ENCODE measurements at places on chromosomes 7 and 10.

- no peak for DNase-seq
These were observed 10.1 kb downstream of the LANCL2 start for GRCh38 chr7:55375237-55375636.

DNA sequence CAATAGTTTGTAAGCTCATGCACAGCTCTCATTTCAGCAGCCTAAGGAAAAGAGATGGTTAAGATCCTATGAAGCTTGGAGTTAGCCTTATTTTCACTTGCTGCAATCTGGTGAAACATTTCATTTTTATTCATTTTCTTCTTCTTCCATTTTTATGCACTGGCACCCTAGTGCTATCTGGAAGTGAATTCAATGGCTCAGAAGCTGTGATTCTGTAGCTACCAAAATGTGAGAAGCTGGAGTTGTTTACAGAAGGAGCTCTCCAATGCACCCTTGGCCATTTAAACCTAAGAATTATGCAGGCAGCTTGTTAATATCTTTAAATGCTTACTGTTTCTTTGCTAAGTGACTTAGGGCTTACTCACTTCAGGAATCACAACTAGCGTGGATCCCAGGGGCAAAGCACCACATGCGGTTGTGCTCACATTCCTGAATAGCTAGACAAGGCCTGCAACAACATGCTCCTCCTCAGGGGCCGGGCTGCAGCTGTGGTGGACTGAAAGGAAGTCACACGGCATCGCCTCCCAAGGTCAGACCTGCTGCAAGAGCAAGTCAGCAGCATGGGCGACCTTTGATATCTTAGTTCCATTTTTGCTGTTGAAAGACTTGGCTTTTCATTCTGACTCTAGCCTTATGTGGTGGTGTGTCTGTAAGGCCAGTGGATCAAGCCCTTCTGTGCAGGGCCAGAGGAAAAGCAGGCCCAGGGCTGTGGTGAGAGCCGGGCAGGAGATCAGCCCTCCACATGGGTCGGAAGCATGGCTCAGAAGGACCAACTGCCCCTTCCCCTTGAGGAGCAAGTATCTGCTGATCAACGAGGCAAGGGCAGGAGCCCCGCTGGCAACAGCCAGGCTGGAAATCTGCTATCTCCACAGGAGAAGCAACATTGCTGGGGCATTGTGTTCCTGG lies 91.9 kb upstream of the MBL2 start:
- peak; percentile 95 for DNase-seq

- peak; percentile 72 for DNase-seq
These were observed 49.9 kb downstream of the DNAJC1 start for GRCh38 chr10:21953585-21954057.

- no peak for DNase-seq
These were observed 8.2 kb downstream of the GSAP start for GRCh38 chr7:77407906-77408305.

GRCh38 chr7:31271641-31272405 lies 68.7 kb downstream of the NEUROD6 start:
- no peak for DNase-seq

- no peak for DNase-seq
These were observed 355.9 kb upstream of the TMEM229A start for GRCh38 chr7:124388751-124389150.

- peak; percentile 52 for DNase-seq
These were observed 1.4 kb downstream of the MXI1 start for GRCh38 chr10:110208614-110209453.

GRCh38 chr10:62689712-62690111 lies 114.8 kb upstream of the ADO start:
- DNase-seq: no peak

DNA sequence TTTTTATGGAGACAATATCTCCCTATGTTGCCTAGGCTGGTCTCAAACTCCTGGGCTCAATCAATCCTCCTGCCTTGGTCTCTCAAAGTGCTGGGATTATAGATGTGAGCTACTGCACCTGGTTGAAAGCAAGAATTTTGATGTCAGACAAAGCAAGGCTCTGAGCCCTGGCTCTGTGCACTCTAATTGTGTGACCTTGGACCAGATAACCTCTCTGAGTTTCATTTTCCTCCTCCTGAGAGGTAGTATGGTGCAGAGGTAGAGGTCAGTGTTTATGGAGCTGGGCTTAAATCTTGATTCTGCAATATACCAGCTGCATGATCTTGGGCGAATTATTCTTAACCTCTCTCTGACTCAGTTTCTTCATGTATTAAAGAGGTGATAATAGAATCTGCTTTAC lies 31.4 kb upstream of the SLC26A3 start:
- DNase-seq: no peak

GRCh38 chr10:114545071-114545470 lies 113.0 kb downstream of the ABLIM1 start:
- DNase-seq: no peak

DNA sequence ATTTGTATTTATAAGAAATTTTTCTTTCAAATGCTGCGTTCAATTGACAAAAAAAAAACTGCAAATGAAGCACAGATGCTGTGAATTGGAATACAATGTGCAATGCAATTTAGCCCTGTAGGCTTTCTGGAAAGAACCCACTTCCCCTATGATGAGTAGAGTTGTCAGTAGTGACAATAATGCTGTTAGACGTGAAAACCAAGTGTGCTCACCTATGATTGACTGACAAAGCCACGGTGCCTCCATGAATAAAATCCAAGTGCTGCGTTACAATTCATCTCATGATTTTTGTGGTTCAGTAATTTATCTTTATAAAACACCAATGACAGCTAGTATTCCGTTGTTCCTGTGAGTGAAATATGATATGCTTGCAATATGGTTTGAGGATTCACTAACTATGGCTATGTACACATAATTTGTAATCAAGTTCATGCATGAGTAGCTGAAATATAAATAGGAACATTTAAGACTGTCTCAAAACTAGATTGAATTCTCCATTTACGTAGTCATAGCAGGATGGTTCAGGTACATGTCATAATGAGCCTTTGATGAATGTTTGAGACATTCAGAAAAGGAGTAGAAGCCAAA lies 1160.3 kb downstream of the CNTNAP2 start:
- DNase-seq: no peak

DNA sequence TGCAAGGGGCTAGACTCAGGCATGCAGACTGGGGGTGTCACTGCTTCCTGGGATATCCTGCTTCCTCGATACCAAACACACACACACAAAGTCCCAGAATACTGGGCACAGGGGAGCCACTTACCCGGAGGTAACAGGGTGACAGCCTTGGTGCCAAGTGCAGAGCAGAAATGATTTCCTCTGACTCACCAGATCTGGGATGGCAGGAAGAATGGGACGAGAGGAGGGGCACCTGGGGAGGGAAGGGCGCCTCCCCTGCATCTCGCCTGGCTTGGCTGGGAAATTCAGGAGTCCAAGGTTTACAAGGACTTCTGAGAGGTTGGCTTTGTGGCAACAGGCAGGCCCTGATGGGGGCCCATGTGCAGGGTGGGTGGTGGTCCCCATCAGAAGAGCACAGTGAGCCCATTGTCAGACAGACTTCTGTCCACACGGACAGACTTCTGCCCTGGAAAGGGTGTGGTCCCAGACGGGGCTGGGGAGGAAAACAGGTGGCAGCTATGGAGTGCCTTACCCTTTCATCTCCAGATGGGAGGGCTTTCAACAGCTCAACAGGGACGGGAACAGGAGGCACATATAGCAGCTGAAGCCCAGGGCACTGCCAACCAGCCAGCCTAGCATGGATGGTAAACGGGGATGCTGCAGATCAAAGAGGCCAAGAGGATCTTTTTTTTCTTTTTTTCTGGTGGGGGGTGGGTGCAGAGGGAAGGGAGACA lies 9.7 kb upstream of the CCL24 start:
- no peak for DNase-seq

- DNase-seq: no peak
These were observed 17.5 kb downstream of the BCAP29 start for GRCh38 chr7:107597582-107597916.

DNA sequence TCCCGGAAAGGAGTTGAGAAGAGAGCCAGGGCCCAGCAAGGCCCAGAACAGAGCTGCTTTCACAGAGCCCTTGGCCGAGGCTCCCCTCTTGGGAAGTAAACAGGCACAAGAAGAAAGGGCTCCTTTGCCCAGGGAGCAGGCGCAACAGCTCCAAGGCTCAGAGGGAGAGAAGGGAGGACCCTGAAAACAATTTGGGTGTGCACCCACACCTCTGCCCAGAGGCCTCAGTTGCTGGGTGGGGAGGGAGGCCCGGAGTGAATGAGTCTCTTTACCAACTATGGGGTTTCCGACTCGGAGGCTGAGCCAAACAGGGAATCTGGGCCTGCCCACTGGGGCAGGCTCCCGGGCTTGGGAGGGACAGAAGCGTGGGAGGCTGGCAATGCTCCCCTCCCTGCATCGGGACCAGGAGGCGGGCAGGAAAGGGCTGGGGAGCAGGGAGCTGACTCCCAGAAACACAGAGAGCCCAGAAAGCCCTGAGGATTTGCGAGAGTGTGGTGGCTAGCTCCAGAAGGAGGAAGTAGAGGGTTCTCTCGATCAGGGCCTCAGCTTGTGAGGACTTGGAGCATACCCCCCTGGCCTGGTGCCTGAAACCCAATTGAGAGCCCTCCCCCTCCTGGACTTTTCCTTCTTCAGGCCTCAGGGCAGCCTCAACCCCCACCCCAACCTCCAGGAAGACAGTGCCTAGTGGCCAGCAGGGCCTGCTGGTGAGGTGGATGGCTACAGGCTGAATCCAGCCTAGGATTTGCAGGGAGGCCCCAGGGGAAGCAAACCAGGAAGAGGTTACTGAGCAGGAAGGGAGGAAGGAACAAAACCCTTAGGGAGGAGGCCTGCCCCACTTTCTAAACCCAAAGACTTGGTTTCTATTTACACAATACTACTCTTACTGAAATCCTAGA lies 6.2 kb downstream of the C10orf105 start:
- no peak for DNase-seq

GRCh38 chr7:144545330-144545729 lies 141.8 kb upstream of the NOBOX start:
- no peak for DNase-seq

- no peak for DNase-seq
These were observed 648.6 kb downstream of the XPNPEP1 start for GRCh38 chr10:109274681-109275080.

GRCh38 chr10:123655751-123656150 lies 10.4 kb upstream of the GPR26 start:
- DNase-seq: no peak

DNA sequence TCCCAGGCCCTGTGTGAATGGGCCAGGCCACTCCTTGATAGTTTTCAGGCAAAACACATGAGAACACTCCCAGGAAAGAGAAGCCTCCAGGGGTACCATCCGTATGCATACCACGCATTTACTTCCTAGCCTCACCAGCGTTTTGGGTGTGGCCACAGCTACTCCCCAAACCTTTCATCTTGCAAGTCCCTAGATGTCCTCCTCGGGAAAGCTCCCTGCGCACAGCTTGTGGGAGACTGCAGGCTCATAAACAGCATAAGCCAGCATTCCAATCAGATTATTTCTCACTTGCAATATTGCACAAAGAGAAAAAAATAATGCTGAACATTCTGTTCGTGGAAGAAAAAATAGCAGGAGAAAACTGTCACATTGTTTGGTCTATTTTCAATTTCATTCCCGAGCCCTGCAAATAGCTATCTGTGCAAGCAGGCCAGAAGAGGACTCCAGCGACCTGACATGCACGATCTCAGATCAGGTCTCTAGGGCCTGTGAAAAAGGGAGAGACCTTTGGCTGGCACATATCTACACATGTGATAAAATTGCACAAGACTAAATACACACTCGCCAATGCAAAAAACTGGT lies 175.6 kb downstream of the PLXNA4 start:
- no peak for DNase-seq

- DNase-seq: no peak
These were observed 237.2 kb downstream of the CSTF2T start for GRCh38 chr10:51462076-51462779.

GRCh38 chr10:5940807-5941218 lies 36.5 kb downstream of the IL15RA start:
- DNase-seq: no peak

DNA sequence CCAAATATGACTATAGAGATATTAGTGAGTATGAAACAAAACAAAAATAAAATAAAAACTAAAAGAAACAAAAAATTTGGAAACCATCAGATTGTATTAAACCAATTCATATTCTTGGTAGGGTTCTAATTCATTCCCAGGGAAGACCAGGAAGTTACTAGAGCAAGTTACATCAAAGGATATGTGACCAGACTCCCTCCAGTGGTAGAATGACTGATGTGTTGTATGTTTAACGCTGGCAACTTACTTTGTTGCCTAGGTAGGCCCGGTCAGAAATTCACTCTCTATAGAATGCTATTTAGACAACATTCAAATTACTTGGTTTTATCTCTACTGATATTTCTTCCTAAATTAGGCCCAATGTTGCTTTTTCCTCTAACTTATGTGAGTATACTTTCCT lies 5.2 kb downstream of the PHYHIPL start:
- peak; percentile 78 for DNase-seq

DNA sequence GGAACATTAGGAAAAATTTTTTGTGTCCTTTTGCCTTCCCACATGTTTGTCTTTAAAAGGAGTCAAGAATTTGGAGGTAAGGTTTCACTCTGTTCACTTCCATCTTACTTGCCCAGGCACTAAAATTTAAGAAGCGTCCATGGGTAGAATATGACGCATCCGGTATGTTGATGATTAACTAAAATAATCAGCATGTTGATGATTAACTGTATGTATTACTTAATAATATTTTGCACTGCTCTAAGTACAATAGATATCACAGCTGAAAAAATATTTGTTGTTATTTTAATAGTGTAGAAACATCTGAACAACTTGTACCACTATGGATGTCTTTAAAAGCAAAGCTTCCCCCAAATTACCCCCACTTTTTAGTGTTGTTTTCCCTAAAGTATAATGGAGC lies 11.5 kb downstream of the ANKRD22 start:
- no peak for DNase-seq

DNA sequence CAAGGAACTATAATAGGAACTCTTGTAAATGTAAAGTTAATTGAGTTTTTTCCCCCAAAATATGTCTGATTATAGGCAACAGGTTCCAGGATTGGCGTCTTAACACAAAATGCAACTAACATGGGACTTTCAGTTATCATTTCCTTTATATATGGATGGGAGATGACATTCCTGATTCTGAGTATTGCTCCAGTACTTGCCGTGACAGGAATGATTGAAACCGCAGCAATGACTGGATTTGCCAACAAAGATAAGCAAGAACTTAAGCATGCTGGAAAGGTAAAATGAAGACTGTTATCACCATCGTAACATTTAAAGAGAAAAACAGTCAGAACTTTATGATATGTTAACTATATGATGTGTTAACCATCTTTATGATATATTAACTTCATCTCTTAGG lies 63.7 kb downstream of the SP8 start:
- no peak for DNase-seq

- DNase-seq: no peak
These were observed 93.1 kb upstream of the EFCAB10 start for GRCh38 chr7:105674200-105674920.

DNA sequence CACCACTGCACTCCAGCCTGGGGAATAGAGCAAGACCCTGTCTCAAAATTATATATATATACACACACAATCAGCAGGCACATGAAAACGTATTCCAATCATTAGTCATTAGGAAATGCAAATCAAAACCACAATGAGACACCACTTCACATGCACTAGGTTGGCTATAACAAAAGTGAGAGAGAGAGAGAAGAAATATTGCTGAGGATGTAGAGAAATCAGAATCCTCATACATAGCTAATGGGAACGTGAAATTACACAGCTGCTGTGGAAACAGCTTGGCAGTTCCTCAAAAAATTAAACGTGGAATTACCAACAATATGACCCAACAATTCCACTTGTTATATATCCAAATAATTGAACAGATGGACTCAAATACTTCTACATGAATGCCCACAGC lies 43.3 kb upstream of the CNNM1 start:
- no peak for DNase-seq

GRCh38 chr10:11705722-11706121 lies 36.5 kb upstream of the ECHDC3 start:
- peak; percentile 35 for DNase-seq

GRCh38 chr7:155414547-155415492 lies 43.1 kb upstream of the EN2 start:
- no peak for DNase-seq
